ENCODE measurements at places on chromosomes 6 and 20. TPM values are rescaled to one million over a fixed set of nuclear protein-coding genes. Genes with fewer than 3 reads are reported as not detected.

GRCh38 chr20:33859157-33859695, 48.1 kb downstream of the CHMP4B start:
- DNase-seq, result no peak

GRCh38 chr20:32332614-32333013, 25.5 kb upstream of the ASXL1 start:
- no peak for DNase-seq

GRCh38 chr6:4174042-4174441, 38.7 kb upstream of the ECI2 start:
- DNase-seq, result no peak

DNA sequence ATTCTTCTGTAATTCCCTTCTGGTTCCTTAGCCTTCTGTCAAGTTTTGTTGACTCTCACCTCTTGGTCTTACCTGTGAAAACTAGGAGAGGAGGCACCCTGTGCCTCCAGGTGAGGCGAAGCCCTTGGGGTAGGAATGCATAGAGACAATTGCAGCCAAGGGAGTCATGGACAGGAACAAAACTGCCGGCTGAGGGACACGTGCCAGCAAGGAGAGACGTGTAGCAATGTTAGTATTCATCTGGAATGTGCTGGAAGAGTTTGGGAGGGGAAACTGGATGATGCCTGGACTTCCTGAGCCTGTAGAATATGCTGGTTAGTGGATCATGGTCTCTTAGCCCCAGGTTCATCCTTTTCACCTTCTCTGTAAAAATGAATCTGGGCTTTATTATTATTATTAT, 3.9 kb upstream of the TIAM2 start:
- no peak for DNase-seq

DNA sequence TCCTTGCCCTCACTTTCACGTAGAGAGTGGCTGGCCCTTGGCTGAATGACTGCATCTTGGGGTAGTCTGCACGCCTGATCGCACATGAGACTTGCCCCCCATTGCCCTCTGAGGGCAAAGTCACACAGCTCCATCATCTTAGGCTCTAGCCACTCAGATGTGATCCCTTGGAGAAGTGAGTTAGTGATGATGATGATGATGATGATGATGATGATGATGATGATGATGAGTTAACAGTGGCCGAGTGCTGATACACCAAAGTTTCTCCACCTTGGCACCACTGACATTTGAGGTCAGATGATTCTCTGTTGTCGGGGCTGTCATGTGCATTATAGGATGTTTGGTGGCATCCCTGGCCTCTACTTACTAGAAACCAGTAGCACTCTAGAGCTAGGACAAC, 84.0 kb downstream of the PREX1 start:
- no peak for DNase-seq

DNA sequence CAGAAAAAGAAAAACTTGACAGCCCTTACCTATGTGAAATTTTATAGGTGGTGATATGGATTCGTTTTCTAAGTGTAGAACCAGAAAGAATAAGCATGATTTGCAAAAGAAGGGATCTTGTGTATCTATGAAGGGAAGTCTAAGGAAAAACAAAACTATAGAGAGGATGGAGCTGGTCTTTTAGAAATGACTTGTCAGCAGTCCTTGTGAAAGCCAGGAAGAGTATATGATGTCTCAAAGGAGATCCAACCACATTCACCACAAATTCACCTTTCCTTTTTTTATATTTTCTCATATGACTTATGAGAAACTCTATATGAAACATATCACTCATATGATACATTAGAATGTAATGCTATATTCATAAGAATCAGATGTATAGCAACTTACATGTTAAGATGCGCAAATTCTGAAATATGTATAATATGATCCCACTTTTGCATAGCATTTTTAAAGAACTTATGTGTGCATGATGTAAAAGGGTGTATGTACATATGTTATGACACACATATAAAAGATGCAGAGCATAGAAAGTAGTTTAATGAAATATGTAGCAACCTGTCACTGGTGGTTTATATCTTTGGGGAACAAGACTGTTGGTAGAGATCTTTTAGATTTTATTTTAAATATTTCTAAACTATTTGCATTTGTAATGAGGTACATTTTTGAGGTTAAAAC, 91.9 kb upstream of the NUP153 start:
- DNase-seq, result no peak

DNA sequence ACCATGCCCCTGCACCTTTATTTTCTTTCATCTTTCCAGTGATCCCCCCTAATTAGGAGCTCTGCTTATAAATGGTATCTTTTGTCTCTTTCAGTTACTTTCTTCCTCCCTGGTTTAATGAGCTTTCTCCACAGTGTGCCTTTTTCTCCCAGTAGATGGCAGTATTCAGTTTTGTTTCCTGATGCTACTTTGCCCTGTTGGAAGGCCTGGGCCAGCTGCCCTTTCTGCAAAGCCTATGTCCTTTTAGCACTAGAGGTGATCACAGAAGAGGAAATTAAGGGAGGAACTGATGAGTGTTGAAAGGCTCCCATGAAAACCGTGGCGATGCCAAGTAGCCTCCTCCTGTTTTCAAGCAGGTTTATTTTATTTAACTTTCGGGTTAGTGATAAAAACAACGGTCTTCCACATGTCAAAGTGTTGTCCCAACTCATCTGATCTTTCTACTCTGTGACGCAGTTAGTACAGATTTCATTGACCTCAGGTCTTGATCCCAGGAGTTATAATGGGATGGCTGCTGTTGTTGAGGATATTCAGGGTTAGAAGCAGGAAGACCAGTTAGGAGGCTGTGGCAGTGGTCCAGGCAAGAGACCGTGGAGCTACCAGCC, 184.2 kb upstream of the BMP2 start:
- DNase-seq, result no peak

GRCh38 chr20:13915284-13915683, 75.1 kb downstream of the SEL1L2 start:
- DNase-seq, result no peak

DNA sequence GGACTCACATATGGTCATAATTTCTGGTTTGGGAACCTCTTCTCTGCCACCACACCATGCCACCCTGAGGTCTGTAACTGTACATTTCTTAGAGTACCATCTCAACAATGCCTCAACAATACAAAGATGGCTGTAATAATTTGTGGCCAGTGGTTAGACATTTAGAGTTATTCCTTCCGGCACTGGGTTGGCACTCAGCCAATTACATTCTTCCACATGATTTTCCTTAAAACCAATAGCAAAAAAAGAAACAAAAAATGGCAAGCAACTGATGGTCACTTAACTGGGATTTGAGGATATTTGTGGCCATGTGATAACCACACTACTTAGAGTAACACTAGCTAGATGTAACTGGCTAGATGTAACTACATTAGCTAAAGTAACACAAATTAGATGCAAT, 79.9 kb downstream of the SEL1L2 start:
- DNase-seq, result no peak

WFDC10B gene
- total RNA-seq, result not detected

DEFB124 gene
- not detected for total RNA-seq

PBOV1 gene
- total RNA-seq, result not detected

SLC22A16 gene
- not detected for total RNA-seq

HLA-DOA gene
- 6.9 TPM for total RNA-seq

GPR6 gene
- total RNA-seq, result not detected

HLA-DQA1 gene
- total RNA-seq, result 20.3 TPM

UNC5CL gene
- 1.1 TPM for total RNA-seq
